ENCODE measurements at places on chromosomes 1 and 21. TPM values are rescaled to one million over a fixed set of nuclear protein-coding genes. Genes with fewer than 3 reads are reported as not detected.

DNA sequence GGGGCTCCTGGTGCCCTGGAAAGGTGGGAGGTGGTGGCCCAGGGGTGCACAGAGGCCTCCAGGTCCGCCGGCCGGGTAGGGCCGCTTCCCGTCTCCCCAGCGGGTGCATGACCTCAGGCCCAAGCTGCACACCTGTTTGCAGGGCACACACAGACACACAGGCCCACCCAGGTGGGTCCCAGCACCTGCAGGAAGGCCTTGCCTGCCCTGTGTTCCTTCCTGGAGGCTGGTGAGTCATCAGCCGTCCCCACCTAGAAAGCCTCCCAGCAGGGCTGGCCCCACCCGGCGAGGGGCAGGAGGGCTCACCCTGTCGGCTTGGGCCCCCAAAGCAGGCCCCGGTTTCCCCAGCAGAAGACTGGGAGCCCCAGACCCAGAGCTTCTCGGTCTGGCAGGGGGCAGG lies 23.6 kb upstream of the TTLL10 start:
- no peaks in the 10 kb centered on the region for H3K4me1 ChIP-seq
- DNase-seq: no peak
- H3K27me3 ChIP-seq: no peaks in the 10 kb centered on the region
- H3K4me3 ChIP-seq: no peak overlapping the region

Gene GPATCH2
- 16.5 TPM for total RNA-seq

Gene ACTL8
- total RNA-seq: not detected

DNA sequence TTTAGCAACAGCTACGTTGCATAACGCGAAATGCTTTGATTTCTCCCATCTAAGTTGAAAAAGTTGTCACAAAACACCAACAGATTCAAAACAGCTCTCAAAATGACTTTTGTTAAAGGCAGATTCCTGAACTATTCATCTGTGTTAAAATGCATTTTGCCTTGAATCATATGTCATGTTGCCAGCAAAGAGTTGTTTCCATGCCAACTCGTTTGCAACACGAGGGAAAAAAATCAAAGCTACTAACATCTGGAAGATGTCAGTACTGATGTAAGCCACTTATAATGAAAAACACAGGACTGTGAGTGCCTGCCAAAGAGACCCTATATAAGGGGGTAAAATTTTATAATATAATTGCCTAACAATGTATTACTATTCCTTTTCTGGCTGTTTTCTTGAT lies 182.7 kb upstream of the PTBP2 start:
- H3K4me1 ChIP-seq: no peaks in the 10 kb centered on the region
- H3K4me3 ChIP-seq: no peak overlapping the region
- H3K27me3 ChIP-seq: no peaks in the 10 kb centered on the region
- no peak for DNase-seq
- H3K27ac ChIP-seq: peak overlapping the region; percentile 42
